ENCODE measurements at places on chromosomes 16 and 17.

DNA sequence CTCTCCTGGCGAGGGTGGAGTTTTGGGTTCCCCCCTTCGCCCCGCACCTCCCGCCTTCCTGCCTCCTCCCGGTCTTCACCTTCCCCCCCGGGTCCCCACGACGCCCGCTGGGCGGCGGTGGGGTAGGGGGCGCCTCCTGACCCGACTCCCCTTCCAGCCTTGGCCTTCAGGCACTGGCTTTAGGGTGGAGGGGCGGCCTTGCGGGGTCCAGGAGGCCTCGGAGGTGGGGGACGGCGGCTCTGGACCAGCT, 2.4 kb downstream of the SLC16A3 start:
- no peak for DNase-seq

DNA sequence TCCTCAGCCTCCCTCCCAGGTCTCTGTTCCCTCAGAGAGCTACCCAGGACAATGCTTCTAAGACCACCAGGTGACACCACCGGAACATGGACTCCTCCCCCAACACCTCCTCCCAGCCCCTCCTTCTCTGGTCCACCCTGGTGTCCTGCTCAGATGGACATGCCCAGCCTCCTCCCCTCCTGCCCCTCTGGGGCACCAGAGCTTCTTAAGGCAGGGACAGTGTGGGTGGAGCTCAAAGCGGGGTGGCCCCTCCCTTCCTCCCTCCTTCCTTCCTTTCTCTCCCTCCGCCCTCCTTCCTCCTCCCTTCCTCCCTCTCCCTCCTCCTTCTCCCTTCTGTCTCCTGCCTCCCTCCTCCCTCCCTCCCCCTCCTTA, 22.7 kb downstream of the TRPV3 start:
- no peak for DNase-seq

GRCh38 chr16:4075534-4075933, 40.7 kb downstream of the ADCY9 start:
- DNase-seq: no peak

DNA sequence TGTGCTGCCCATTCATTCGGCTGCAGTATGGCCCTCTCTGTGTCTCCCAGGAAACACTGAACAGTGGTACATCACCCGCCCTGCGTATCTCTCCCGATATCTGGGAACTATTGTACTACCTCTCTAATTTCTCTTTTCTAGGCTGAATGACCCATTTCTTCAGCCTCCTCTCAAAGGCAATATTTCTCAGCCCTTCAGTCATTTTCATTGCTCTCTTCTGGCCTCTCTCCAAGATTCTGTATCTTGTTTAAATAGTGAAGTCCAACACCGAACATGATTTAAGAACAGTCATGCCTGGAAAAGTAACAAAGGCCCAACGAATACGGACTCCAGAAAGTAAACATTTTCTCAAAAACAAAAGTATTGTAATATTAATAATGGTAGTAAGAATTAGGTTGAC, 220.1 kb downstream of the ZFHX3 start:
- DNase-seq: no peak

DNA sequence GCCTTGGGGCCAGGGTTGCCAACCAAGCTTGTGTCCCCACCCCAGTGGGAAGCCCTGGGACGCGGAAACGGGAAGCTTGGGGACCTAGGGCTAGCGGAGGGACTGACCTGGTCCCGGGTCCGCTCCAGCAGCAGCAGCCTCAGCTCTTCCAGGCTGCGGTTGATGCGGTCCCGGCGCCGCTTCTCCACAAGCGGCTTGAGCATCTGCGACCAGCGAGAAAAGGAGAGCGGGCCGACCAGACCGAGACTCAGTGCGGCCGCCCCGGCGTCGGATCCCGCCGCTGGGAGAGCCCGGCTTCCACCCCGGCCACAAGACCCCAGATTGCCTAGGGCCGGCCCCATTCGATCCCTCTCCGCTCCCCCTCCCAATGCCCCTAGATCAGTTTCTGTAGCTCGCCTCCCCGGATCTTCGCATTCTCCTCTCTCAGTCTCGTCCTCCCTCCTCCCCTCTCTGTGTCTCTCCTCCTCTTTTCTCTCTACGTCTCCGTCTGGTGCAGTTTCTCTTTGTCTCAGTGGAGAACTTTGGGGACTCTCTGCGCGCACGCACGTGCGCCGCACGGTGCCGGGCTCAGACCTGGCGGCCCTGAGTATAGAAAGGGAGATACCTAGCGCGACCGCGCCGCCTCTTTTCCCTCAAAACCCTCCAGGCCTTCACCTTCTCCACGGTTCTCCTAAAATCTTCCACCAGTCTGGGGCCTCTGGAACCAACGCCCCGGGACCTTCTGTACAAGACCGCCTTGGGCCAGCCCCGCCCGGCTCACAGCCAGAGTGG, 797 bp downstream of the HES7 start:
- no peak for DNase-seq

DNA sequence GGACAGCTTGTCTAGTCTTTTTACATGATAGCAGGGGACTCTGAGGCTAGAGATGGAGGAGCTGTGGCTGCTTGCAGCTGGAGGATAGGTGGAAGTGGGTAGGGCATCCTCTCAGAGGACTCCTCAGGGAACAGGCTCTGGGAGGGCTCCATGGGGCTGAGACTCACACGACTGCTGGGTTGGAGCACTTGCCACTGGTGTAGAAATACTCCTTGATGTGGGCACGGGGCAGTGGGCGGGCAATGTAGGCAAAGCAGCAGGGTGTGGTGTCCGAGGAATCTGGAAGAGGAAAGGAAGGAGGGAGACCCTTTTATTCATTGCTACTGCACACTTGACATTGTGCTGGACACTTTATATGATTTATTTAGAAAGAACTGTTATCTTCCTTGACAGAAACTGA, 1.8 kb downstream of the CCL5 start:
- no peak for DNase-seq

DNA sequence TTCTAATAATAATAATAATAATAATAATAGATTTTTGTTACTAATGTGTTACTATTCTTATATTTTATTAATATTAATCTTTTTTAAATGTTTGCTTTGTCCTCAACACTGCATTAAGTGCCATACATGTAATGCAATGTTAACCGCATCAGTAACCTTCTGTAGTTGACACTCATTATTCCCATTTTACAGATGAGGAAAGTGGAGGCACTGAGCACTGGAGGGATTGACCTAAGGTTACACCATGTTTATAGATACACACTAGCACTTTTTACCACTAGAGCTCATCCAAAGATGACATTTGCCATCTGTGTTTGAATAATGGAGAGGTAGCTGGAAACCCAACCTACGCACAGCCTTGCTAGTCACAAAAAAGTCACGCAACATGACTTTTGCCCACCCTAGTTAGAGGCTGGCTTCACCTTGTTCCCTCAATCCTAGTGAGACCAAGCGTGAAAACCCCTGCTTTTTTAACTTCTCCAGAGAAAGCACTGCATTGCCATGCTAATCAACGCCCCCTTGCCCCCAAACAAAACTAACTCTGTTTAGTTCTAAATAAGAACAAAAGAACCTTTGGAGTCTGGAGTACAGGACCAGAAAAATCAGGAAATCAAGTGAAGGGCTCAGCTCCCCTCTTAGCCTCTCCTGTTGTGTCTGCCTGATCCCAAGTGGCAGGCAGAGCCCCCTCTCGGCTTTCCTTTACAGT, 2.3 kb downstream of the ARSG start:
- DNase-seq: no peak

- peak; percentile 63 for DNase-seq
Measured at GRCh38 chr17:13931111-13931526, 138.2 kb upstream of the COX10 start.

- peak; percentile 39 for DNase-seq
Measured at GRCh38 chr16:4032768-4033167, 83.5 kb downstream of the ADCY9 start.

DNA sequence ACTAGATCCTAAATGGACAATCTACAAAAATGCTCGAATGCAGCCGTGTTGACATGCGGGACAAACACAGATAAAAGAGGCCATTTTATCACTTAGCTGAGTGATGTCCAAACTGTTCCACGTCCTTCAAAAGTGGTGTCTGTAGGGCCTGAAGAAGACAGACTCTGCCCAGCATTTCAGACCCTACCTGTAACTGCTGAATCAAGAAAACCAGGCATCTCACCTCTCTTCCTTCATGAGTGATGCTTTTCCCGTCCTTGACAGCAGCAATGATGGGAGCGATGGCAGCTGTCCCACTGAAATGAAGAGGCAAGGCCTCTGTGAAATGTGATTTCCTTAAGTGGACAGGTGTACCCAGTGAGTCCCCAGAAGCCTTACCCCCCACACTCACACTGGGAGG, 12.3 kb downstream of the ELAC2 start:
- no peak for DNase-seq

- DNase-seq: no peak
Measured at GRCh38 chr17:77691216-77692085, 267.1 kb upstream of the TNRC6C start.

GRCh38 chr16:81088836-81089235, 7.4 kb downstream of the GCSH start:
- DNase-seq: no peak
